ENCODE measurements at places on chromosomes 16 and 17. TPM values are rescaled to one million over a fixed set of nuclear protein-coding genes. Genes with fewer than 3 reads are reported as not detected.

DNA sequence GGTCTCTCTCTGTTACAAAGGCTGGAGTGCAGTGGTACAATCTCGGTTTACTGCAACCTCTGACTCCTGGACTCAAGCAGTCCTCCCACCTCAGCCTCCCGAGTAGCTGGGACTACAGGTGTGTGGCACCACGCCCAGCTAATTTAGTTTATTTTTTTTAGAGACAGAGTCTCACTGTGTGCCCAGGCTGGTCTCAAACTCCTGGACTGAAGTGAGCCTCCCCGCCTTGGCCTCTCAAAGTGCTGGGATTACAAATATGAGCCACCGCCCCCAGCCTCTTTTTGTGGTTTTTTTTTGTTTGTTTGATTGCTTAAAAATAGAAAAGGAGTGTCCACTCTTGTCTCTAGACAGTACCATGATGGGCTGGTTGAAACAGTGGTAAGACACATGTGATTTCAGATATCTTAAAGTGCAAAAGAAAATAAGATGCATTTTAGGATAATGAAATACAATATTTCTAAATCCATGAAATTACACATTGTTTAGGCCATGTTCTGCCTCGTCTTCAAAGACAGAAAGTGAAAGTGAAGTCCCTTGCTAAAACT lies 27.4 kb downstream of the KIAA0513 start:
- no peaks in the 10 kb centered on the region for H3K4me1 ChIP-seq
- no peak overlapping the region for H3K4me3 ChIP-seq
- H3K36me3 ChIP-seq: no peaks in the 10 kb centered on the region
- DNase-seq: no peak
- no peaks in the 10 kb centered on the region for H3K27me3 ChIP-seq
- no peak overlapping the region for H3K27ac ChIP-seq

DNA sequence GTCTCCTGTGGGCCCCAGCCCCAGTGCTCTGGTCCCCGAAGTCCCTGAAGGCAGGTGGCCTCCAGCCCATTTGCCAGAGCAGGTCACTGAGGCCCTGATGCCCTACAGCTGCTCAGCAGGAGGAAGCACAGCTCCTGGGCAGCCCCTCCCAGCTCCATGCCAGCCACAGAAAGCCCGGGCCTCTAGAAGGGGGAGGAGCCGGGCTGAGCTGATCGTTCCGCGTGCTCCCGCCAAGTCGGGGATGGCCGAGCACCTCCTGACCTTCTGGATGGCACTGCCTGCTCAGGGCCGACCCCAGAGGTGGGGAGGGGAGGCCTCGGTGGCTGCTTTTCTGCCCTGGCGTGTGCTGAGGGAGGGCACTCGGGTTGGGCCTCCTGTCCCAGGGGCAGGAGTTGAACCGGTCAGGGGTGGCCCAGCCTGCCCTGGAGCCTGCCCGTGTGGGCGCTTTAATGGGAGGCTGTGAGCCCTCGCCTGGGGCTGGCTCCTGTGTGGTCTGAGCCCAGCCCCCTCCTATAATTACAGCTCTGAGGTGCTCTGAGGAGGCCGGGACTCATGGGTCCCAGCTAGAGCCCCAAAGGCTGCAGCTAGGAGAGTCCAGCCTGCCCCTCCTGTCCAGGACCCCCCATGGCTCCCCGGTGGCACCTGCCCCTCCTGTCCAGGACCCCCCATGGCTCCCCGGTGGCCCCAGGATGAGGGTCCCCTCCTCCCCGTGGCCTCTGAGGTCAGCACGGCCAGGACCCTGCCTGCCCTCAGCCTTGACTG lies 29.7 kb downstream of the ZFPM1 start:
- H3K4me3 ChIP-seq: no peak overlapping the region
- H3K27me3 ChIP-seq: no peaks in the 10 kb centered on the region
- H3K36me3 ChIP-seq: no peaks in the 10 kb centered on the region
- H3K4me1 ChIP-seq: no peaks in the 10 kb centered on the region
- no peak for DNase-seq

SLC16A6 gene
- 0.35 TPM for total RNA-seq

DNA sequence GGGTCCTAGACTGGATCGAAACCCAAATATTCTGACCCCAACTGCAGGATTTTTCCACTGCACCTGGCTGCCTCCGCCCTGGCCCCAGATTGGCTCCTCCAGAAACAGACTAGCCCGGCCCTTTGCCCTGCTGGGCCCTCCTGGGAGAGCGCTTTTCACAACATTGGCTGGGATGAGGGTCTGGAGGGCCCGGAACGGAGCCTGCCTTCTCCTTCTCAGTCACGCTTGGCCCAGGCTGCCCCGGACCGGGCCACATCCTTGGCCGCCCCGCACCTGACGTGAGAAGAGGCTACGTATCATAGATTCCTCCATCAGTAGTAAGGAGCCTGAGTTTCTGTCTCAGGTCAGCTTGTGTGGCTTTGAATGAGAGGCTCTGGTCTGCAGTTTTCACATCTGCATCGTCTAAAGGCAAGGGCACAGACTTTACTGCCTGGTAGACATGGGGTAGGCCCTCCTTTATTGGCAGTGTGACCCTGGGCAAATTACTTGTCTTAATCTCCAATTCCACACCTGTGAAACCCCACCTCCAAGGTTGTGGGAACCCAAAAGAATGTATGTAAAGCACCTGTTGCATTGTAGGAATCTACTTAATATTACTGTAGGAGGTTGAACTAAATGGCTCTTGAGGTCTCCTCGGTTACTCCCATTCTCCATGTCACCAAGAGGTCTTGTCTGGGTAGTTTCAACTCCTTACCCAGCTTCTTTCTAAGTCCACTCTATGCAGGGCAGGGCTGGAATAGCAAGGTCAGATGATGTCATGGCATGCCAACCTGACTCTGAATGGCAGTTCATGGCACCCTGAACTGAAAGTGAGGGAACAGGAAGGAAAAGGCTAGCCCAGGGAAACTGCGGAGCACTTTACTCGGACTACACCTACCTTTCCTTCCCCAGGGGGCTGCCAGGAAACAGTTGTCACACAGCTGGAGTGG lies 661 bp downstream of the LRRC3C start:
- peak overlapping the region; percentile 93 for H3K27ac ChIP-seq
- peaks cover 15% of the 10 kb centered on the region for H3K4me1 ChIP-seq
- H3K27me3 ChIP-seq: no peaks in the 10 kb centered on the region
- no peaks in the 10 kb centered on the region for H3K36me3 ChIP-seq
- peak overlapping the region; percentile 97 for H3K4me3 ChIP-seq

PRR11 gene
- 42.7 TPM for total RNA-seq

- H3K27ac ChIP-seq: peak overlapping the region; percentile 79
- H3K27me3 ChIP-seq: no peaks in the 10 kb centered on the region
- H3K4me3 ChIP-seq: no peak overlapping the region
These were observed 46.7 kb upstream of the ANKFY1 start for GRCh38 chr17:4310354-4311060.

TBC1D3H gene
- total RNA-seq: not detected

- H3K36me3 ChIP-seq: no peaks in the 10 kb centered on the region
- peaks cover 57% of the 10 kb centered on the region for H3K27me3 ChIP-seq
- DNase-seq: no peak
- H3K27ac ChIP-seq: no peak overlapping the region
- H3K4me3 ChIP-seq: peak overlapping the region; percentile 88
These were observed 2.0 kb downstream of the MMP2 start for GRCh38 chr16:55481023-55481422.

- no peaks in the 10 kb centered on the region for H3K27me3 ChIP-seq
- H3K36me3 ChIP-seq: no peaks in the 10 kb centered on the region
- H3K4me1 ChIP-seq: no peaks in the 10 kb centered on the region
- H3K27ac ChIP-seq: no peak overlapping the region
These were observed 15.2 kb upstream of the SSTR5 start for GRCh38 chr16:1057252-1057932.

QPRT gene
- total RNA-seq: 128 TPM

DNA sequence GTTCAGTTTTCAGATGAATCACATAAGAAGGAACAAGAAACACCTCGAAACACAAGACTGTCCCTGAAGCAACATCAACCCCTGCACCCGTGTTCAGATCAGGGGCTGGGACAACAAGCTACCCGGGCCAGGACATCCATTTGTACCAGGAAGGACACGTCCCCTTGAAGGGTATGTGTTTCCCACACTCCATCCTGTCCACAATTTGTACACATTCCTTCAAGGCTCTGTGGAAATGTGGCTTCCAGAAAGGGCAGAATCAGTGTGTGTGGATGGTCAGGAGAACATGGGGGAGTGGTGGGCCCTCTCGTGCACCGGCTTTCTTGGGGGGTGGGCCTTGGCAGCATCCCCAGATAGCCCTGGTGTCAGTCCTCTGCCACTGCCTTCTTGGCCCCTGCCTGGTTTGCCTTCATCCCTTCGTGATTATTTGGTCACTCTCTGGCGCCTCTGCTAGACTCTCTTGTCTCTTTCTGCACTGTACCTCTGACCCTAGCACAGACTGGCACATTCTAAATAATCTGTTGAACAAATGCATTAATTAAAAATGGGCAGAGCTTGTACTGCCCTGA lies 10.3 kb downstream of the KIFC3 start:
- H3K36me3 ChIP-seq: no peaks in the 10 kb centered on the region
- no peaks in the 10 kb centered on the region for H3K27me3 ChIP-seq
- H3K4me3 ChIP-seq: no peak overlapping the region
- no peak overlapping the region for H3K27ac ChIP-seq
- H3K4me1 ChIP-seq: peaks cover 5% of the 10 kb centered on the region

GRCh38 chr17:59752922-59753321 lies 45.5 kb downstream of the VMP1 start:
- DNase-seq: no peak
- no peaks in the 10 kb centered on the region for H3K4me1 ChIP-seq
- no peak overlapping the region for H3K4me3 ChIP-seq
- H3K27me3 ChIP-seq: no peaks in the 10 kb centered on the region

GRCh38 chr16:87723226-87723623 lies 42.6 kb downstream of the KLHDC4 start:
- no peak overlapping the region for H3K27ac ChIP-seq
- DNase-seq: no peak
- H3K4me1 ChIP-seq: no peaks in the 10 kb centered on the region
- no peaks in the 10 kb centered on the region for H3K27me3 ChIP-seq

- H3K27me3 ChIP-seq: no peaks in the 10 kb centered on the region
- H3K36me3 ChIP-seq: no peaks in the 10 kb centered on the region
- DNase-seq: no peak
- no peak overlapping the region for H3K4me3 ChIP-seq
These were observed 35.2 kb downstream of the KIAA0513 start for GRCh38 chr16:85062845-85063244.

DNA sequence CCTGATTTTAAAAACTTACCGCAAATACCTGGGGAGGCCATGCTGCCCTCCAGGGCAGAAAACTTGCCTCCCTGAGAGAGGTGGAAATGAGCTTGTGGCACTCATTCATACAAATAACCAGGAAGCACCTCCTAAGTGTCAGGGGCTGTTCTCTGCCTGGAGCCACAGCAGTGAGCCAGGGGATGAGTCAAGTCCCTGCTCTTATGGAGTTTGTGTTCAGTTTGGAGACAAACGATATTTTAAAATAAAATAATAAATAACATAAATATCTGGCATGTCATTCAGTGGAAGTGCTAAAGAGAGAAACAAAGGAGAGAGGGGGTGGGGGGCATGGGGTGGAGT lies 313.8 kb downstream of the C16orf95 start:
- H3K4me1 ChIP-seq: no peaks in the 10 kb centered on the region
- no peak for DNase-seq
- H3K27ac ChIP-seq: no peak overlapping the region
- no peaks in the 10 kb centered on the region for H3K36me3 ChIP-seq
- H3K27me3 ChIP-seq: no peaks in the 10 kb centered on the region

DNA sequence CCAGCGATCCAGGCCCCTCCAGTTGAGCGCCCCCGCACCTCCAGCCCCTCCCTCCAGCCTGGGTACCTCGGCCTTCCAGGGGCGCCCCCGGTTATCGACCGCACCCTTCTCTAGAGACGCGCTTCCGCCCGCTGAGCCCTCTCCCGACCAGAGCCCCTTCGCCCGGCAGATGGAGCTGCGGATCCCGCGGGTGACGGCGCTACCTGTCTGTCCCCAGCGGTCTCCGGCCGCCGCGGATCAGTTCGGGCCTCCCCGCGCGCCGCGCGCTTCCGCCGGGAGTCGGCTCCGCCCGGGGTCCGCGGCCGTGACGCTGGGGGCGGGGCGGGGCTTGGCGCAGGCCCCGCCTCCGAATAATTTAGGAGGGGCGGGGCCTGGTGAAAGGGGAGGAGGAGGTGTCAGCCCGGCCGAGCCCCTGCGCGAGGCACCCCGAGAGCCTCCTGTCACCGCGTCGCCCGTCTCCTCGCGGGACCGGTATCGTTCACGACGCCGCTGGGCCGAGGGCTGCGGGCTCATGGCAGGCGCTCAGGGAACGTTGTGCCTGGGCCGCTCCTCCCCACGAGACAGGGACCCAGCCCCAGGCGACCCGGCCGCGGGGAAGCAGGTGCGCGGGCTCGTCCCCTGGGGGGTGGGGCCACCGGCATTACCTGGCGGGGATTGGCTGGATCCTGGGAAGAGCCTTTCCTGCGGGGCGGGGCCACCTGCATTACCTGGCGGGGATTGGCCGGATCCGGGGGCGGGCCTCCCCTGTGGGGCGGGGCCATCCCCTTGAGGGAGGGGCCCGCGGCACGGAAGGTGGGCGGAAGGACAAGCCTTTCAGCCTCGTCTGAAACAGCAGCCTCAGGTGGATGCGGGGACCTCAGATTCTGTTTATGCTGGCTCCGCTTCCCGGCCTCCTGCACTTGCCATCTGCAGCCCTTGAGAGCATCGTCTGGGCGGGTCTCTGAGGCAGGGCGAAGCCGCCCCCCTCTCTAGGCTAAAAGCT lies at the start of gene SPATA2L:
Gene SPATA2L (minus strand): TSS at position 281 of the 982 bp plus-strand sequence. CDS start 473 bp downstream, outside the sequence.
- peak within 1 kb of the TSS; percentile 77 for H3K4me3 ChIP-seq
- peaks cover 23% of the 10 kb centered on the region for H3K27me3 ChIP-seq
- peak; percentile 98 for DNase-seq

- H3K27me3 ChIP-seq: no peaks in the 10 kb centered on the region
- H3K36me3 ChIP-seq: no peaks in the 10 kb centered on the region
- no peak for DNase-seq
- H3K4me3 ChIP-seq: no peak overlapping the region
These were observed 2.2 kb upstream of the SLC12A3 start for GRCh38 chr16:56862776-56863175.

GRCh38 chr17:57271821-57272220 lies 15.5 kb downstream of the MSI2 start:
- peaks cover 9% of the 10 kb centered on the region for H3K36me3 ChIP-seq
- no peak for DNase-seq
- H3K27me3 ChIP-seq: no peaks in the 10 kb centered on the region
- H3K27ac ChIP-seq: no peak overlapping the region

- no peak overlapping the region for H3K4me3 ChIP-seq
- DNase-seq: no peak
- H3K27me3 ChIP-seq: no peaks in the 10 kb centered on the region
- peaks cover 33% of the 10 kb centered on the region for H3K4me1 ChIP-seq
- H3K27ac ChIP-seq: no peak overlapping the region
- peaks cover 12% of the 10 kb centered on the region for H3K36me3 ChIP-seq
These were observed 2.0 kb upstream of the TOP2A start for GRCh38 chr17:40419559-40420331.

DNA sequence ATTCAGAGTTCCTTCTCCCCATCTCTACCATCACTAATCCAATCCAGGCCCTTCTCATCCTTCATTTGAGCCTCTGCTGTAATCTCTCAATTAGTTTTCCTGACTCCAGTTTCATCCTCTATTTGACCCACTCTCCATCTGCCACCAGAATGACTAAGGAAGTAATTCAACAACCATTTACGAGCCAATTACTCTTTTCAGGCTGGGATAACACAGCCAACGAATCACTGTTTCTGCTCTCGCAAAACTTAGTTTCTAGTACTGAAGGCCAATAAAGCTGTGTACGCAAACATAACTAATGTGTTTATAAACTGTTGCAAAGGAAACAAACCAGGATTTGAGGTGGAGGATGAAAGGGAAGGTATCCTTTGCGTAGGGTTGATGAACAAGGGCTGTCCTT lies 53.7 kb downstream of the MAP2K6 start:
- peaks cover 22% of the 10 kb centered on the region for H3K4me1 ChIP-seq
- H3K4me3 ChIP-seq: no peak overlapping the region
- no peaks in the 10 kb centered on the region for H3K27me3 ChIP-seq
- H3K27ac ChIP-seq: peak overlapping the region; percentile 0
- no peaks in the 10 kb centered on the region for H3K36me3 ChIP-seq

Data from GM23338 (cell line).